ENCODE measurements at places on chromosomes 1 and 21.

DNA sequence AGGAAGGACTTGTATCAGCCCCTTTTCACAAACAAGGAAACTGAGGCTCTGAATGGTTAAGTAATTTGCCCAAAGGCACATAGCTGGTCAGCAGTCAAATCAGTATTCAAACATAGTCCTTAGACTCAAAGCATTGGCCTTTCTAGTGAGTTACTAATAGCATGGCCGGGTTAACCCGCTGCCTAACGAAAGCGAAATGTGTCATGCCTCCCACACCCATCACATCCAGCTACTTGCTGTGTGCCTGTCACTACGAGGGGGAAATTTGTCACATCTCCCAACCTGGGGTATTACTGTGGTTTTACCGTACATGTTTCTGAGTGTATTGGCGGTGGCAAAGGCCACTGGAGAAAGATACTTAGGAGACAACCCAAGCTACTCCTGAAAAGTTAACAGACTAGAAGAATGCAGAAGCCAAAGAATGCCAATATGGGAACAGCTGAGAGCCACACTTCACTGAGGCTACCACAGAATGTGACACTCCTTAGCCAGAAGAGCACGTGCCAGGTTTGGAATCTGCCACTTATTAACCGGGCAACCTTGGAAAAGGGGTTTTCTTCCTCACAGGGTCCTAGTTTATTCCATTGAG is 363.5 kb downstream of the KCNH1 start:
- no peak for DNase-seq

DNA sequence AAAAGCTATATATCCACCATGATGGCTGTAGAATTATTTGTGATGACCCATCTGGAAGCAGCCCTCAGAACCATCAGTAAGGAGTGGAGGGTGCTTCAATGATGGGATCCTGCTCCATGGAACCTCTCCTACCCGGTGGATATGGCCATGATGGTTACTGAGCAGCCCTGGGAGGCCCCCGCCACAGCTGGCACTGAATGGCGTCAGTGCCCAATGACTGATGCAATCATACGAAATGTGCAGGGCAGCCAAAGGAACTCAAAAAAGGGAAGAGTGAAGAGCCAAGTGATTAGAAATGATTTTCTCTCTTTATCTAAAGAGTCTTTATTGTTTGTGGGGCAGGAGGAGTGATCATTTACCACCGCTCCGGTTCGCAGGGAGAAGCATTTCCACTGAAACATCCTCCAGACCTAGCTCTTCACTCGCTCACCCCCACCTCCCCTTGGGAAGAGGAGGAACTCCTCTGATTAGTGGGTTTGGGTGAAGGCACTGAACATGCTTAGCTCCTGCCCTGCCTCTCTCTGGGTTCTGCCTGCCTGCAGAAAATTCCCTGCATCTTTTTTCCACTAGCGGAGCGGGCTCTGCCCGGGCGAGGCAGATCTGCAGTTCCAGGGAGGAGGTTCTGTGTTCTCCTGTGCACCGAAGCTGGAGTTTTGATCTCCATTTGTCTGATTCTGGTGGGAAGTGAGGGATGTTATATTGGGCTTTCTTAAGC is 260.3 kb downstream of the GRIK3 start:
- DNase-seq: no peak

- no peak for DNase-seq
Measured at GRCh38 chr1:168470901-168471431, 72.8 kb downstream of the XCL2 start.

GRCh38 chr1:147721716-147722115 is 38.7 kb downstream of the GJA5 start:
- no peak for DNase-seq

DNA sequence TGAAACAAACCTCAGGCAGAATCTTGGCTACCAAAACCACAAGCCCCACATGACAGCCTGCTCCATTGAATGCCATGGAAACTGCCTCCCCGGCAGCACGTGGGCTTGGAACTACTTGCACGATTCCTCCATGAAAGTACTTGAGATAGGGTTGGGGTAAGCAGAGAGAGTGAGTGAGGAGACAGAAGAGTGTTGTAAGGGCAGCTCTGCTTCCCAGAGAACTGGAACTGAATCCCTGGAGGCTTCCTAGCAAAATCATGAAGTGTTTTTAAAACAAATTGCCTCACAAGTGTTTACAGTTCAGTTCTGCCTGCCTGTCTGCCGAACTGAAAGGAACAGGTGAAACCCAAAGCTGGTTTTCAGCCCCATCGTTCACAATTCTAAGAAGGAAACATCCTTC is 35.3 kb upstream of the DNASE2B start:
- DNase-seq: peak; percentile 47

Data from NCI-H1092 (cell line).